Stimulated activated CD8-positive, alpha-beta memory T cell treated with anti-CD3 and anti-CD28 coated beads, Interleukin-15, amount 100 ng/mL, for 24 hours (primary cell): ENCODE measurements at places on chromosomes 6 and 20.

GRCh38 chr6:135451617-135452190 is 45.8 kb downstream of the AHI1 start:
- no peak for DNase-seq

DNA sequence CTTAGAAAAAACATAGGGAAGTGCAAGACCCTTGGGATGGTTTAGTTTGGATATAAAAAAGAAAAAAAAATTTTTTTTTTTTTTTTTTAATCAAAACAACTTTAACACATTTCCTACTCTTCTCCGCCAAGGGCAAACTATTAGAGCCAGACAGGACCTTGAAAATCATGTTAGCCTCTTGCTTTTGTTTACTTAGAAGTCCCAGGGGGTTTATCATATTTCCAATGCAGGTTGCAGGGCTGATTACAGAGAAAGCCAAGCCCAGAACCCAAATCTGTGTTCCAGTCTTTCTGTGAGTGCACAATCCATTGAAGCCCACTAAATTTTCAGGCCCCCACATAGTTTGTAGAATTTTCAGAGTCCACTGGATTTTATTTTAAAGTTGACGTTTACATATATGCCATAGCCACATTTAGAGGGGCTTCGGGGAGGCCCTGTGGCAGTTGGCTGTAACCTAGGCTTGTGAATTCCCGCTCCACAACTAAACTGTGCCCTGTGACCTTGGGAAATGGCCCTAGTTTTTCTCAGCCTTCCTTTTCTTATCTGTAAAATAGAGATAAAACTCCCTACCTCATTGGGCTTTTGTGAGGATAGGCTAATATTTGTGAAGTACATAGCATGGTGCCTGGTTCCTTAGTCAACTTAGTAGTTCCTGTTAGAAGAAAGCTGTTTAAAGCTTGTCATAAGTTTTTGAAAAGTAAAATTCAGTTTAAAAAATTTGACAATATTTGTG is 55.7 kb downstream of the NCOA7 start:
- DNase-seq: no peak

DNA sequence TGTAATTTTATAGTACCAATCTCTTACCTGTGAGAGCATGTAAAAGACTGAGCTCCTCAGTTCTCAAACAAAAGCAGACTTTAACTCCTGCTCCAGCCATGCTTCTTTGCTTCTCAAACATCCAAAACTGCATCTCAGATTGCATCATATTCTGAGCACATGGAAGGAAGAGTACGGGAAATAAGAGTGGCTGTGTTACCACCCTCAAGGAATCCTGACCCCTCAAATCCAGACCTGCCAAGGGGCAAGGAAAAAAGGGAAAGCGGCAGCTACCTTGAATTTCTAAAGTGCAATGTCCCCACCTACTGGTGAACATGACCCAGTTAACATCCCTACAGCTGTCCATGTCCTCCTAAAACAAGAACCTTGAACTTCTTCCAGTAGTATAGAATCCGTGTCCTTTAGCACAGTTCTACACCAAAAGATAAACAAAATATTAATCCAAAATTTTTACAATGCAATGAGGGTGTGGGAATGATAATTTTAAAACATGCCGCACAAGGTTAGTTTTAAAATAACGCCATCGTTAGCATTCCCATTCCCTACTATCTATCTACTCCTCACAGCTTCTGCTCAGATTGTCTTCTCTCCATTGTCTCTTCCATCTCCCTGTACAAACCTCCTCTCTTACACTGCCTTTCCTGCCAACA is 34.1 kb upstream of the HLA-DQB1 start:
- DNase-seq: no peak

DNA sequence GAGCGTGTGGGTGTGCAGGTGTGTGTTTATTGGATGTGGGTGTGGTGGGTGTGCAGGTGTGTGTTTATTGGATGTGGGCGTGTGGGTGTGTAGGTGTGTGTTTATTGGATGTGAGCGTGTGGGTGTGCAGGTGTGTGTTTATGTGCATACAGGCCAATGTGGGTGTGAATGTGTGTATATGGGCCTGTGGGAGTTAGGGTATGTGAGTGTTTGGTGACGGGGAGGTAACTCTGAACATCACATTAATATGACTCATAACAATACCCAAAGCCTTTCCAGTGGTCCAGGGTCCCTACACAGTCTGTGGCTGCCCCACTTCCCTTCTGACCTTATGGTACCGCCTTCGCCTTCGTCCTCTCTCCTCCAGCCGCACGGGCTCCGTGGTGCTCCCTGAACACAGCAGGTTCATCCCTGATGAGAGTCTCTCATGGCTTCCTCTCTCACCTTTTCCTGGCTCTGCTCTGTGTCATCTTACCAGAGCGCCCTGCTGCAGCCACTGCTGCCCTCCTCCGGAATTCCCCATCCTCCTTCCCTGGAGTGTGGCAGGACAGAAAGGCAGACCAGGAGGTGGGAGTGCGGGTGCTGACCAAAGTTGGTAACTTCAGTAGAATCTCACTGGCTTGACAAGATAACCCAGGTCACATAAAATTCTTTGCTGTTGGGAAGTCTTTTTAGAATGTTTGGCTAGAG is 80.0 kb downstream of the SLC2A10 start:
- DNase-seq: no peak

GRCh38 chr6:90347411-90347851 is 50.8 kb upstream of the BACH2 start:
- DNase-seq: no peak

- no peak for DNase-seq
These were observed 27.6 kb upstream of the HACE1 start for GRCh38 chr6:104887350-104887749.

GRCh38 chr6:1244278-1244677 is 67.6 kb upstream of the FOXQ1 start:
- no peak for DNase-seq

DNA sequence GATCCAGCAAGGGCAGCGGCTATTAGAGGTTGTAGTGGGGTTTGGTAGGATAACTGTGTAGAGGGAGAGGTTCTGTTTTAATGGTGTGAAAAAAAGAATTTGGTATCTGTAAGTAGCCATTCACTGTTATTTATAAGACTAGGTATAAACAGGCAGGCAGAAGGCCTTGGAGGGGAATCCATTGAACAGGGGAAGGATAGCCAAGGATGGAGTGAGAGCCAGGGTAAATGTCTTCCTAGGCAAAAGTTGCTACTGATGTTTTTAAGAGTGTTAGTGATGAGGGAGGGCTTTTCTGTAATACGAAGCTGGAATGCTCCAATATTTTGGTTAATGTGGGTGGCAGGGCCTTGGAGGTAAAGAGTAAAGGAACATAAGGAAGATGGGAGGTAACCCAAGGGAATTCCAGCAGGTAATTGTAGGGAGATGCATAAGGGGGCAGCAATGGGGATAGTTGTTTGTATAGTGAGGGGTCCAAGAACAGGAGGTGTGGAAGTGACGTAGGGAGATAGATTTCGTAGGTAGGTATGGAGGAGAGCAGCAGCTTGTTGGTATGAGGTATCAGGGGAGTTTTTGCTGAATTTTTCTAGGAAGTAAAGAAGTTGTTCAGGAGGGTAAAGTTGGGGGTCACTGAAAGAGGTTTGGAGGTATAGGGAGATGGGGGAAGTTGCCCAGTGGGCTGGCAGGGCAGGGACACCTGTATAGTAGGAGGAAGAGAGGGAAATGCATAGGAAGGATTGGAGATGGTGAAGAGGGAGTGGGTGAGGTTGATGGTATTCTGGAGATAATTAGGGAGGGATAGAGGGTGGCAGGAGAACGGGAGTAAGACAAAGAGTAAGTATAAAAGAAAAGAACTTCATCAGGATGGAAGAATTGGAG is 752.4 kb upstream of the ADGRB3 start:
- DNase-seq: no peak

DNA sequence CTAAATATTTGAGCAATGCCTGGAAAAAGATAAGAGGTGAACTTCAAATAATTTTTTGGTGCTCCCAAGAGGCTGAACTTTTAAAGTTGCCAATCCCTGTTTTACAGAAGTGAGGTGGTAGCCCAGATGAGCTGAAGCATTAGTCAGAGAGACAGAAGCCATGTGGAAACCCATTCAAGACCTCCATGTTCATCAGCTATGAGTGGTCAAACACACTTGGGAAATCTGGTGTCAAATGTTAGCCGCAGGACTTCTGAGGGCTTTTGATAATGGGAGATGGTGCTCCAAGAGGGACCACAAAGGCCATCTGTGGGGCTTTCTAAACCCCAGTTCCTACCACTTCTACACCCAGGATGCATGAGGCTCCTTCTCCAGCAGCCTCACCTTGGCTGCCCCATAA is 77.5 kb upstream of the MRPS10 start:
- DNase-seq: no peak

DNA sequence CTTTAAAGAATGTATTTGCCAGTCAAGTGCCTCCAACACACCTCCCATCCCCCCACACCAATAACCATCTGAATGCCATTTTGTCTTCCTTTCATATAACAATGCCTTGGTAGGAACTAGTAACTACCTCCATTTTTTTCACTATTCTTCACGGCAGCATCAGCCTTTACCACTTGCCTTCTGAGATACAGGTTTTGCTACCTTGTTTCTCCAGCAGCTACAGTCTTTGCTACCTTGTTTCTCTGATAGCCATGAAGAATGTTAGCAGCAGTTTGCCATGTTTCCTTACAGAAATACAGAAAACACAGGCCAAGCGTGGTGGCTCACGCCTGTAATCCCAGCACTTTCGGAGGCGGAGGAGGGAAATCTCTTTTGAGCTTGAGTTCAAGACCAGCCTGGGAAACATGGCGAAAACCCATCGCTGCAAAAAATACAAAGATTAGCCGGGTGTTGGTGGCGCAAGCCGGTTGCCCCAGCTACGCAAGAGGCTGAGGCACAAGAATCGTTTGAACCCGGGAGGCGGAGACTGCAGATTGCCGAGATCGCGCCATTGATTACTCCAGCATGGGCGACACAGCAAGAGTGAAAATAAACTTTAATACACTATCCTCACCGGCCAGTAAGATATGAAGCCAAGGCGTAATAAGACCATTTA is 100.9 kb downstream of the HFE start:
- no peak for DNase-seq

DNA sequence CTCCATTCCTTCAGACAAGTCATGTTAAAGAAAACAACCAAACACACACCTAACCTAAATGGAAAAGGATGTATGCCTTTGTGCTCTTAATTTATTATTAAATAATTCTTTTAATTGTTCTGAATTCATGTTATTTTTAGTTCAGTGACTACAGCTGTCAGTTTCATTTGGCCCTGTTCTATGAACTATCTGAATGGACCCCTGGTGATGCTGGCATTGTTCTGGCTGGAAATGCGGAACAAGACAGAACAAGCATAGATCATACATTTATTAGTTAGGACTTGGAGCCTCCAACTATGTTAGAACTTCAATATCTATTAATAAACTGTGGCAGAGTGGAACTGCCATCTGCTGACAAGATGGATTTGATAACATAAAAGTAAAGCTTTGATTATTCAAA is 5.7 kb downstream of the MAP3K7 start:
- DNase-seq: no peak

- peak; percentile 79 for DNase-seq
These were observed at the start of gene DTNBP1 for GRCh38 chr6:15662326-15663129. Gene DTNBP1, minus strand, starts transcription at chr6:15663028. Its CDS starts 159 bp downstream, at chr6:15662869.

GRCh38 chr6:166697113-166697512 is 70.1 kb upstream of the RPS6KA2 start:
- DNase-seq: no peak

GRCh38 chr20:58880994-58881752 is 28.7 kb downstream of the GNAS start:
- DNase-seq: no peak

DNA sequence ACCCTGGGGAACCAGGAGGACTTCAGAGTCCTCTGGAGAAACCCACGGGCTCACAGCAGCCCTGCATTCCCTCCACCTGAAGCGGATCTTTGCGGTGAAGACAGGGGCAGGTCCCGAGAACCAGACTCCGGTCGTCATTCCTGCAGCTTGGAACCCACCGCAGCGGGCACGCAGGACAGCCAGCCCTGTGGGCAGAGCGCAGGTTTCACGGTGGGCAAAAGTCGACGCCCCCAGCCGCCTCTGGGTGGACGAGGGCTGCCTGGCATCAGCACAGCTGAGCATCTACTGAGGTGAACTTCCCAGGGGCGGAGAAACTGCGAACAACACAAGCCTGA is 118.3 kb downstream of the PSMB1 start:
- no peak for DNase-seq

GRCh38 chr6:159086033-159086618 is 41.3 kb upstream of the TAGAP start:
- DNase-seq: no peak

- DNase-seq: no peak
These were observed 851.2 kb downstream of the PHF3 start for GRCh38 chr6:64486578-64487351.

DNA sequence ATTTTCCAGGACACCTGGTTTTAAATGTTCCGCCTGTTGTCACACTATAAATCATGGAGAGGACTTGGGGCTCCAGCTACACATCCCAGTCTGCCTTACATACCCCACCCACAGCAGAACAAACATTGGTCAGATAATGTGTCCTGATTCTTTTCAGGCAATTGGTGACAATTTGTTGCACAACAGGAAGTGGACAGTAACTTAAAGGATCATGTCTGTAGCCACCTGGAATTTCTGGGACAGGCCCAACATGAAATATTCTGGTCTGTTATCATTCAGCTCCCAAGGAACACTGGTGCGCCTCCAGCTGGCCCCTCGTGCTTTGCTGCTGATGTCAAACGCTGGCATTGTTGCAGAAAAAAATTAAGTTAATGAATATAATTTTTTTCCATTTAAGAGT is 117.2 kb downstream of the SOBP start:
- DNase-seq: no peak

DNA sequence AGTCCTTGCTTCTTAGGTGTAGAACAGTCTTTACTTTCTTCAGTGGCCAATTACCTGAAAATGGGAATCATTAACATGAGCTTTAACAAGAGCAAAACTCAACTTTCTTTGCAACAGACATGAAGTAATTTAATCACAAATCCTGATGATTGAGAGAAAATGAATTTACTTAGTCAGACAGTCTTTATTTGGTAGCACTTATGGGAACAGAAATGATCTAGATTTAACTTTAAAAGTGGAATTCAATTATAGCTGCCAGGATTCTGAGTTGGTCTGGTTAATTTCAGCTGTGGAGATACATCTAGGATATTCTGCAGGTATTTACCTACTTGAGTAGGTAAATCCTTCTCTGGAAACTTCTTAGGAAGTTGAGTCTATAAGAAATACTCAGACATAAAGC is 444.3 kb upstream of the PLCB4 start:
- no peak for DNase-seq

- no peak for DNase-seq
These were observed 11.6 kb upstream of the STX16 start for GRCh38 chr20:58639182-58640146.

GRCh38 chr20:58647162-58647795 is 3.8 kb upstream of the STX16 start:
- DNase-seq: no peak
